CD8-positive, alpha-beta memory T cell (primary cell): ENCODE measurements at places on chromosomes 7 and 10. TPM values are rescaled to one million over a fixed set of nuclear protein-coding genes. Genes with fewer than 3 reads are reported as not detected.

The MUC12 gene
- 0.35 TPM for total RNA-seq

The KIN gene
- 17.7 TPM for total RNA-seq

The HOXA3 gene
- total RNA-seq: not detected

The RHOBTB1 gene
- 0.07 TPM for total RNA-seq

The TAS2R5 gene
- 0.88 TPM for total RNA-seq

The LBX1 gene
- not detected for total RNA-seq

The OPN1SW gene
- not detected for total RNA-seq
